ENCODE measurements at places on chromosomes 6 and 20. TPM values are rescaled to one million over a fixed set of nuclear protein-coding genes. Genes with fewer than 3 reads are reported as not detected.

DNA sequence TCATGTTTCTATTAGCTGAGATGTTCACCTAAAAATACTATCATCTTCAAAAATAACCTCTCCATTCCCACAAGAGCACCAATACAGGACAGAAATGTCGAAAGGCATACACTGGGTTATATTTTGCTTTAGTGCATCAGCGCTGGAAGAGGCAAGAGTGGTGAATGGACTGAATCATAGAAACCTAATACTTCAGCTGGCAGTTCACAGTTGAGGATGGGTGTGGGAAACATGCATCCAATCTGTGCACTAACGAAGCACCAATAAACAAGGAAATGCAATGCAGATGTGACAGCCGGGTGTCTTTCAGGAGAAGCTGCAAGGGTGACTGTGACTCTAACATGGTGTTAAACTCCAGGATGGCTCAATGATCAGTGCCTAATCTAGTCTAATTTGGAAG, 365.8 kb downstream of the ESR1 start:
- no peak for DNase-seq

- DNase-seq: peak; percentile 79
These were observed 23.9 kb downstream of the ARMC2 start for GRCh38 chr6:108872141-108872557.

GRCh38 chr20:61692479-61692878, 373.2 kb downstream of the TAF4 start:
- DNase-seq: no peak

DNA sequence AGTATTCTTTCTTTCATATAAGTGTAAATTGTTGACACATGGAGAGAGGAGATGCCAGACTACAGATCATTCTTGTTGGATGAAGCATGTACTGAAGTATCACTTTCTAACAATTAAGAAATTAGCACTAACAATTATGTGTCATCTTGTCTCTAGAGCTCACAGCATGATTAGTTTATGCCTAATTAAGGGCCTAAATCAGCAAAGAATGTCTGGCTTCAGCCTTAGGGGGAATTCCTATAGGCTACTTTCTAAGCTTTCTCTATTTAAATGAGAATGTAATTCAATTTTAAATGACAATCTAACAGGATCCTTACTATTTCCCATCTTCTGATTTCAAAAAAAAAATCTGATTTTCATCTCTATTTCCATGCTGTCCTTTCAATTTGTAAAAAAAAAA, 371.0 kb downstream of the EPHA7 start:
- no peak for DNase-seq

GRCh38 chr6:13094781-13095425, 233.4 kb downstream of the TBC1D7 start:
- DNase-seq: no peak

- no peak for DNase-seq
These were observed 47.2 kb downstream of the TMEM242 start for GRCh38 chr6:157276134-157276532.

GRCh38 chr6:119173249-119174084, 95.0 kb upstream of the FAM184A start:
- DNase-seq: no peak

DNA sequence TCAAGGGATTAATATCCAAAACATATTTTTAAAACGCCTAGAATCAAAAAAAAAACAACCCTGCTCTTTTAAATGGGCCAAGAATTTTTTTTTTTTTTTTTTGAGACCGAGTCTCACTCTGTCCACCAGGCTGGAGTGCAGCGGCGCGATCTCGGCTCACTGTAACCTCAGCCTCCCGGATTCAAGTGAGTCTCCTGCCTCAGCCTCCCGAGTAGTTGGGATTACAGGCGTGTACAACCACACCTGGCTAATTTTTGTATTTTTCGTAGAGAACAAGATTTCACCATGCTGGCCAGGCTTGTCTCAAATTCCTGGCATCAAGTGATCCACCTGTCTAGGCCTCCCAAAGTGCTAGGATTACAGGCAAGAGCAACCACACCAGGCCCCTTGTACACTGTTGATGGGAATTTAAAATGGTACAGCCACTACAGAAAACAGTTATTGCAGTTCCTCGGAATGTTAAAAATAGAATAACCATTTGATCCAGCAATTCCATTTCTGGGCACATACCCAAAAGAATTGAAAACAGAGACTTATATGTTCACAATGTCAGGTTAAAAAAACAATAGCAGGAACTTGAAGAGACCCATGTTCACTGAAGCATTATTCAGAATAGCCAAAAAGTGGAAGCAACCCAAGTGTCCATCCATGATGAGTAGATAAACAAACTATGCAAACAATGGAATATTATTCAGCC, 3.1 kb upstream of the MYL9 start:
- DNase-seq: no peak

GRCh38 chr6:14816116-14816859, 429.6 kb upstream of the JARID2 start:
- DNase-seq: no peak

- no peak for DNase-seq
These were observed 3.3 kb downstream of the MKKS start for GRCh38 chr20:10430704-10431103.

DNA sequence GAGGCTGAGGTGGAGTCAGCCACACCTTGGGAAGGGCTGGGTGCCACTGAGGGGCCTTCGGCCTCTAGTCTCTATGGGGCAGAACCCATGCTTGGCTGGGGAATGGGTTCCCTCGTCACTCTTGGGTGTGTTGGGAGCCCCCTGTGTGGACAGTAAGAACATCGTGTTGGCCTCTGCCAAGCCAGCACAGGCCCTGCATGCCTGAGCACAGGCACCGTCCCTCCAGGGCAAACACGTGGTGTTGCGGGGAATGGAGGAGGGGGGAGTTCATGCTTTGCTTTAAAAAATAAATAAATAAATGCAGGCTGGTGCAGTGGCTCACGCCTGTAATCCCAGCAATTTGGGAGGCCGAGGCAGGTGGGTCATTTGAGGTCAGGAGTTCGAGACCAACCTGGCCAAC, 63.0 kb downstream of the EZR start:
- no peak for DNase-seq

- no peak for DNase-seq
These were observed 859.3 kb upstream of the FLRT3 start for GRCh38 chr20:15196547-15197255.

- DNase-seq: peak; percentile 33
These were observed 23.1 kb downstream of the VPS52 start for GRCh38 chr6:33248643-33248931.

- DNase-seq: no peak
These were observed 144.2 kb upstream of the CENPW start for GRCh38 chr6:126195625-126196236.

GRCh38 chr6:105832313-105832761, 253.8 kb upstream of the PRDM1 start:
- no peak for DNase-seq

GRCh38 chr6:21228876-21229460, 364.6 kb upstream of the SOX4 start:
- DNase-seq: no peak

- no peak for DNase-seq
These were observed 339.9 kb upstream of the ARID1B start for GRCh38 chr6:156437121-156437879.

DNA sequence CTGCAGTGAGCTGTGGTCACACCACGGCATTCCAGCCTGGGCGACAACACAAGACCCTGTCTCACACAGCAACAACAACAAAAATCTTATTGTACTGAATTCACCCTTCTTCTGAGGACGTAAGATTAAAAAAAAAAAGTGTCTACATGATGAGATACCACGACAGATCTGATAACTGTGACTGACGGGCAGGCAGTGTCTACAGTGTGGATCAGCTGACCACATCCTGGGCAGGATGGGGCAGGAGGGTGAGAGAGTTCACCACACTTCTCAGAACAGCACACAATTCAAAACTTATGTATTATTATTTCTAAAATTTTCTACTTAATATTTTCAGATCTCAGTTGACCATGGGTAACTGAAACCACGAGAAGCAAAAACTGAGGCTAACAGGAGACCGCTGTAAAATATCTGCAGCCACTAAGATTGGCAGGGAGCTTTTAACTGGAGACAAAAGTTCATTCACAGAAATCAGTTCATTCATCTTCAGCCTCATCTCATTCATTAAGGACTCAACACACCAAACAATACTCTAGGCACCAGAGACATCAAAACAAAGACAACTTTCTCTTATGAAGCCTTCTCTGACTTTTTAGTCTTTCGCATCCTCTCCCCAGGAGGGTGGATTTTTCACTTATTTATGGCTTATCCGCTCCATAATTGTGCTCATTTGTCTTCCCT, 15.7 kb upstream of the NHSL1 start:
- DNase-seq: no peak

DNA sequence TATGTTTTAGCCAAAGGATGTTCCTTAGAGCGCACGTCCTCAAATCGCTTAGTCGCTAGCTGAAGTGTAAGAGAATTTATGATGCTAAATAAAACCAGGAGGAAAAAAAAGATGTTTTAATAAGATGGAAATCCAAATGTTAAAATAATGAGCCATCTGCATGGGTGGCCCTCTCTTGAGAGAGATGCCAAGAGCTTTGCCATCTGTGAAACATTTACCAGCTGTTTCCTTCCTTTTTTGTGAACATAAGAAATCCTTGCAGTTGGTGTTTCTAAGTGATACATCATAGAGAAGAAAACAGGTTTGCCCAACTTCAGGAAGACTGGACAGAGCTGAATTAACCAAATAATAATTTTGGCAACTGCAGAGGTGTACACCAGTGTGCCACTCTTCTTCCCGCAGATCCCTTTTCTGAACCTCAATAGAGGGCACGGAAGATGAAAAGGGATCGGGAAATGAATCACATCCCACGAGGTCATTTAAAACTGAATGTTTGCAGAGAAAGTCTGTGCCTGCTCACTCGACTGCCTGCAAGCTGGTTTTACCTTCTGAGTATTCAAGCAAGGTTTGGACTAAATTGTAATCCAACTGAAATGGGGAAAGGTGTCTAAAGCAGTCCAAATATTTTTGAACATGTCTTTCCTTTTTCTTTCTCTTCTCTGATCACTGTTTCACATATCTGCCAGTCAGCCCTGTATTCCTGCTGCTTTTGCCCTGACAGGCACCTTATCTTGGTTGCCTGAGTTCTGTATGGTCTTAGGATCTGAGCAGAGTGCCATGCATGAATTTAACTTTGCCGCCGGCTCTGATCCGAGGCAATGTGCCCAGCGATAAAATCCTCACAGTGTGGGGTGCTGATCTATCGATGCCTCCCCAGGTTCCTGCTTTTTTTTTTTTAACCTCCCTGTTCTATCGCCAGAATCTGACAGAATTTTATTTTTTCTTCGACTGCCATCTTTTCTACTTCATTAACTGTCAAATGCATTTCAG, 35.5 kb upstream of the TSHZ2 start:
- no peak for DNase-seq

- no peak for DNase-seq
These were observed 12.5 kb downstream of the CAP2 start for GRCh38 chr6:17405944-17406245.

DNA sequence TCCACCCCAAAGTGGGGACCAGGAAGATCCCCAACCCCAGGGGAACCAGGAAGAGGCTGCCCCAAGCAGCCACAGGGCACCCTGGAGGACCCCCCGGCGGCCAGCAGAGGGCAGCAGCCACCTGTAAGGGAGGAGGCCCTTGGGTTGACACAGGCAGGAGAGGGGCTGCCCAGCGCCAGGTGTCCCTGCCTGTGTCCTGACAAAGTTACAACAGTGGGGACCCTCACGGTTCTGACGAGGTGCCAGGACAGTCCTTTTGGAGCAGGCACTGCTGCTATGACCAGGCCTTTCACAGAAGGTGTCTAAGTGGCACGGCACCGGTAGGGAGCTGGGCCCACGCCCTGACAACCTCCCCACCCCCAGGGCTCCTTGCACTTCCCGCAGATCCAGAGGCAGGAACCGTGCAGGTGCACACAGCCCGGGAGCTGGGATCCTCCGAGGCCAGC, 176.7 kb downstream of the BMP7 start:
- DNase-seq: peak; percentile 76

DNA sequence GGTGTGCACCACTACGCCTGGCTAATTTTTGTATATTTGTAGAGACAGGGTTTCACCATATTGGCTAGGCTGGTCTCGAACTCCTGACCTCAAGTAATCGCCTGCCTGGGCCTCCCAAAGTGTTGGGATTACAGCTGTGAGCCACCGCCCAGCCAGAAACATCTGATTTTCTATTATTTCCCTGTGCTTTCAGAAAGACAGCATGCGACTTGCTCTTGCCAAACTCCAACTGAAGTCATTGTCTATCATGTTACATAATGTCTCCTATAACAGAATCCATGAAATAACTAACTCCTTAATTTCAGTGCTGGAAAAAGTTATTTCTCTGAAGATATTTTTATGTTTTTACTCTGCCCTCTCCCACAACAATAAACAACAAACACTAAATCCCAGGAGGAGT, 8.5 kb downstream of the RMND1 start:
- no peak for DNase-seq

DNA sequence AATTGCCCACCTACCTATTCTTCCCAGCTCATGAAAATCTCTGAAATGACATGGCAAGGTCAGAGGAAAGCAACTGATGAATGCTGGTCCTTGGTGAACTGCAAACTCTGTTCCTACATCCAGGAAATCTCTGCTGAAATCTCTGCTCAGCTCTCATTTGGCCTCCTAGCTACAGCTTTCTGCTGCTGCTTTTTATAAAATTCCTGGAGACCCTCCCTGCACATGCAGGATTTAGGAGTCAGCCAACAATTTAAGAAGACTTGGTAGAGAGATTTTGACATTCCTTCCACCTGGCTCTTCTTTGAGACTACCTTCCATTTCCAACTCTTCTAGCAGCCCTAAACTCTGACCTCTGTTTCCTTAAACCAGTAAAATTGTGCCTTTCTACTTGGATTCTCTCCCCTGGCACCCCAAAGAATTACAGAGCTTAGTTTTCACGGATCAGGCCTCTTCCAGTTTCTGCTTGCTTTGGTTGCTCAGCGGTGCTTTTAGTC, 55.5 kb downstream of the PDE7B start:
- no peak for DNase-seq

SIRPD gene
- total RNA-seq: not detected

C4B gene
- 67.9 TPM for total RNA-seq

KDM1B gene
- 21.3 TPM for total RNA-seq

FAM229B gene
- total RNA-seq: 60.7 TPM

EDN1 gene
- total RNA-seq: 11.4 TPM

CLVS2 gene
- total RNA-seq: 56.4 TPM

KCNB1 gene
- 150 TPM for total RNA-seq

ITPR3 gene
- total RNA-seq: 5.6 TPM

CCDC167 gene
- 16.6 TPM for total RNA-seq

ZBTB12 gene
- 5.5 TPM for total RNA-seq

POM121L2 gene
- not detected for total RNA-seq

RAET1E gene
- total RNA-seq: not detected

NRN1 gene
- total RNA-seq: 141 TPM

ZNF165 gene
- 2.2 TPM for total RNA-seq

Data from dorsolateral prefrontal cortex (tissue), 122 donors.